ENCODE measurements at places on chromosomes 5 and 9.

- no peak for DNase-seq
Measured at GRCh38 chr5:111954516-111955395, 197.8 kb upstream of the NREP start.

GRCh38 chr9:69334317-69334716 is 9.3 kb downstream of the ENTREP1 start:
- DNase-seq: no peak

DNA sequence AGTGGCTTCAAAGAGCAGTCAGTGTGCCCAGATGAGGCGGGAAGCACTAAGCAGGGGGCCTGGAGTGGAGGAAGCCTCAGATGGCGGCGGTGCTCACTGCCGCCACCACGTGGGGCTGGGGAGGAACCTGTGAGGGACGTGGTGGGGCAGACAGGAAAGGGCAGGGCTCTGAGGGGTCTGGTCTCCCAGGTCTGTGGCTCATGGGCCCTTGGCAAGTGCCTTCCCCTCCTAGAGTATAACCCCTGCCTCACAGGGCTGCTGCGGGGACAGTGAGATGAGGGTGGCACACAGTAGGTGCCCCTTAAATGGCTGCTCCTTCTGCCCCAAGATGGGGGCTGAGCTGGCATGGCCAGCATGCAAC is 26.6 kb downstream of the NR5A1 start:
- DNase-seq: no peak

GRCh38 chr9:127943011-127943662 is 5.5 kb upstream of the DPM2 start:
- DNase-seq: no peak

DNA sequence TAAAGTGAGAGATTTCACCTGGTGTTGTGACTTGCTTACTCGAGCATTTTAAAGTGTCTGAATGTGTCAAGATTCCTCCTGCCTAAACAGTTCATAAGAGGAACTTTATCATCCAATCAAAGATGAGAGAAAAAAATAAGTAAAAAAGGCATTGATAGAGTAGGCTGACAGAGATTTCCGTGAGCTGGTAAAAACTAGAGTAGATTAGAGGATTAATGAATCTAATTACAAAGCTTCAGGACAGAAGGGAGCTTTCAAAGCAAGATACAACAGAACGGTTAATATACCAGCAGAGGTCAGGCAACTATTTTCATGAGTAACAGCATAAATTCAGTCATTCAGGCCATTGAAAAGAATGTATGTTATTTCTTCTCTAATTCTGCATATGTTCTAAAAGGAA is 91.5 kb downstream of the ADAMTS6 start:
- DNase-seq: no peak

DNA sequence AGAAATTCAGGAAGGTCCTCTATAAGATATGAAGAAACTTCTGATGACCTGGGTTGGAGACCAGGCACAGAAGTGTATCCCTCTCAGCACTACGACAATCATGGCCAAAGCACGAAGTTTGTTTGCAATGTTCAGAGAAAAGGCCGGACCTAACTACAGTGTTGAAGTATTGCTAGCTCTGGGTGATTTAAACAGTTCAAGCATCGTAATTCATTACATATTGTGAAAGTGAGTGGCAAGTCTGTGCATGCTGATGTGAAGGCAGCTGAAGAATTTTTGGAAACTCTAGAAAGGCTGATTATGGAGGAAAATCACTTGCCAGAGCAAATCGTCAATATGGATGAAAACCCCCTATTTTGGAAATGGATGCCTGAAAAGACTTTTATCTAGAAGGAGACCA is 67.2 kb upstream of the PANK3 start:
- DNase-seq: no peak

GRCh38 chr5:74206579-74207550 is 433.7 kb downstream of the ENC1 start:
- DNase-seq: no peak

- no peak for DNase-seq
Measured at GRCh38 chr9:93587284-93587650, 10.9 kb downstream of the PHF2 start.

- DNase-seq: no peak
Measured at GRCh38 chr5:142784401-142784955, 14.3 kb downstream of the ARHGAP26 start.

DNA sequence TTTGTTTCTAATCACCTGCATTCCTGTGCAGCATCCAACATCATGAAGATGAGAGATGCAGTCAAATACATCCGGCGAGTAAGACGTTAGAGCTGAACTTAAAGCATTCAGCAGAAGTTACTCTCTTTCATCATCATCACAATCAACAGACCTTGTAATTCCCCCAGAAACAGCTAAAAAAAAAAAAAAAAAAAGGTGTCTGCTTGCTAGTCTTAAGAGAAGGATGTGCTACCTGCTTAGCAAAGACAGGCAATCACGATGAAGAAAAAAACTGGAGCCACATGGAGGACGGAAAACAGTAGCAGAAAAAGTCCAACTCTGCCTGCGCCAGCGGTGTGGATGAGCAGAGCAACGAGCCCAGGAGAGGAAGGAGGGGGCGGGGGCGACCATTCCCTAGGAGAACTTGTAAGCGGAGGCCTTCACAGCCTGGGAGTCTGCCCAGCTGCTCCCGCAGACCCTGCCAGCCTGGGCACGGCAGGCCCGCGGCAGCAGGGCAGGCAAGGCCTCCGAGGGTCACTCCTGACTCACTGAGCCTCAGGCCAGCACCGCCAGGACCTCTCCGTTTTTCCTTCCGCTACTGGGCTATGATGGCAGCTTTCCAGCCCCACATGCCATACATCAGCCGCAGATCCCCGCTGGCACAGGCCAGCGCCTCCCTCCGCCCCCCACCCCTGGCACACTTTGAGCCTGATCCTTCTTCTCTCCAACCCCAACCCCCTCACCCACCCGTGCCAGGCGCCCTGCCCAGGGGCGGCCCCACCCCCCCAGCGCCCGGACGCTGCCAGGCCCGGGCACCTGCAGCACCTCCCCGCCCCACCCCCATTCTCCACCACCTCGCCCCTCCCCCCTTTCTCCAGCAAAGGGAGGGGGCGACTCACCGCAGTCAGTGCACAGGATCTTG is 1.4 kb downstream of the NRG2 start:
- DNase-seq: no peak

- DNase-seq: no peak
Measured at GRCh38 chr5:158389786-158390185, 530.8 kb upstream of the CLINT1 start.

GRCh38 chr5:73957397-73958001 is 331.5 kb downstream of the ARHGEF28 start:
- no peak for DNase-seq

- no peak for DNase-seq
Measured at GRCh38 chr9:93807166-93808074, 147.7 kb downstream of the BARX1 start.

- no peak for DNase-seq
Measured at GRCh38 chr9:70105147-70105546, 61.5 kb downstream of the MAMDC2 start.

DNA sequence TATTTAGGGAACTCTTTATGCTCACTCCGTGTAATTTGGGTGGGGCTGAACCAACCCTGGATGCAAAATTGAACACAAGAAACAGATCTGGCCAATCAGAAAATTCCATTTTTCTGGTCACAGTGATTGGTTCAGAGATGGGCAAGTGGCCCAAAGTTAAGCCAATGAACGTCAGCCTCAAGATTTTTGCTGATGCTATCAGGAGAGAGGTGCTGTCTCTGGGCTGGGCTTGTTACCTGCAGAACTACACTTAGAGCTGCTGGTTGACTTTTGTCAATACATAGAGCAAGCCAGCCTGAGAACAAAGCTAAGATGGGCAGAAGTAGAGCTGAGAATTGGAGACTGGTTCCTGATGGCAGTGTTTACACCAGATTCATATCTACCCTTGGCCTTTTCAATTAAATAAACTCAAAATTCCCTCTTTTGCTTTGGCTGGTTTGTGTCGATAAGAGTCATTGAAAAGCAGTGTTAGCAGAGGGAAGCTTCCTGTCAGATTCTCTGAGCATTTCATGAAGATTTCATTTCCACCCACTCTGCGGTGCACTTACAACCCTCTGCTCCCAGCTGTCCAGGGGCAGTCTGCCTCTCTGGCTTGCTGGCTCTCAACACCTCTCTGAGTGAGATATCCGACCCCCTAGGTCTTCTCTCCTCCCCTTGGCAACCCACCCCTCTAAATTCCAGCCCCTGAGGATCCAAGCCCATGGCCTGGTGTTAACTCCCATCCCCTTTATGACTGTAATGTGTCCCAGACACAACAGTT is 64.5 kb upstream of the PPARGC1B start:
- DNase-seq: no peak

DNA sequence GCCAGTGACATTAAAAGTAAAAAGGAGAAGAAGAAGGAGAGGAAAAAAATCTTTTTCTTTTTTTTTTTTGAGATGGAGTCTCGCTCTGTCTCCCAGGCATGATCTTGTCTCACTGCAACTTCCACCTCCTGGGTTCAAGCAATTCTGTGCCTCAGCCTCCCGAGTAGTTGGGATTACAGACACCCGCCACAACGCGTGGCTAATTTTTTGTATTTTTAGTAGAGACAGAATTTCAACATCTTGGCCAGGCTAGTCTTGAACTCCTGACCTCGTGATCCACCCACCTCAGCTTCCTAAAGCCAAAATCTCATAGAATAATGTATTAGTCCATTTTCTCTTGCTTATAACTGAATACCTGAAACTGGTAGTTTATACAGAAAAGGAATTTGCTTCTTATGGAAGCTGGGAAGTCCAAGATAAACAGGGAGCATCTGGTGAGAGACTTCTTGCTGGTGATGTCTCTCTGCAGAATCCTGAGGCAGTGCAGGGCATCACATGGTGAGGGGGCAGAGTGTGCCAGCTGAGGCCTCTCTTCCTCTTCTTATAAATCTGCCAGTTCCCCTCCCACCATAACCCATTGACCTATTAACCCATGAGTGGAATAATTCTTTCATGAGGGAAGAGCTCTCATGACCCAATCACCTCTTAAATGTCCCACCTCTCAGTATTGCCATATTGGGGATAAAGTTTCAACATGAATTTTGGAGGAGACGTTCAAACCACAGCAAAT is 466.3 kb downstream of the GADD45G start:
- DNase-seq: no peak

DNA sequence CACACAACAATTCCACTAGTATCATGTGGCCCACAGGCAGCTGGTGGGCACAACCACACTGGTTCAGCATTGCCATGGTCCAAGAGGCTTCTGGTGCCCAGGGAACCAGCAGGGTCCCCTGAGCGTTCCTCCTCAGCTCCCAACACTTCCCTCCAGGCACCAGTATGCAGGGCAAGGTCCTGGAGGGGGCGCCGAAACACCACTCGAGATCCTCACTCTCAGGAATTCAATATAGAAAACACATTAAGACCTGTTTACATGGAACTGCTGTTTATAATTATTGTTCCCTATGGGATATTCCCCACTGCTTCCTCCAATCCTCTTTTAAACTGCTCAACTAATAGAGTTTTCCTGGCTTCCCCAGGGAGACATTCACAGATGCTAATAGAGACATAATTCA is 91.9 kb upstream of the GABRP start:
- DNase-seq: no peak

GRCh38 chr5:39390945-39391344 is 26.6 kb upstream of the C9 start:
- DNase-seq: no peak

DNA sequence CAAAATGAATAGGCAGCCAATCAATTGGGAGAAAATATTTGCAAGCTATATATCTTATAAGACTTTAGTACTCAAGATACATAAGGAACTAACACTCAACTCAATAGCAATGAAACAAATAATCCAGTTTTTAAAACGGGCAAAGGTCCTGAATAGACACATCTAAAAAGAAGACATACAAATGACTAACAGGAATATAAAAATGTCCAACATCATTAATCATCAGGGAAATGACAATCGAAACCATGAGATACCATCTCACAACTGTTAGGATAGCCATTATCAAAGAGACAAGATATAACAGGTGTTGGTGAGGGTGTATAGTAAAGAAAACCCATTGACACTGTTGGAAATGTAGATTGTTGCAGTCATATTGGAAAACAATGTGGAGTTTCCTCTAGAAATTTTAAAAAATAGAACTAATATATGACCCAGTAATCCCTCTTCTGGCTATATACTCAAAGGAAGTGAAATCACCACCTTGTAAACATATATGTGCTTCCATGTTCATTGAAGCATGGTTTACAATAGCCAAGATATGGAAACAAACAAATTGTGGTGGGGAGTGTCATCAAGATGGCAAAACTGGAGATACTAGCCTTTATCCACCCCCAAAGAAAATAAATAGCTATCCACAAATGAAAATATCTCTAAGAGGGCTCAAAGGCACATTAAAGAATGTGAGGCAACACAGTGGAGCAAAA is 13.9 kb upstream of the BTNL3 start:
- DNase-seq: no peak

- DNase-seq: no peak
Measured at GRCh38 chr9:87869082-87869481, 13.6 kb upstream of the SPATA31E1 start.

GRCh38 chr5:156328161-156328560 is 1.2 kb downstream of the SGCD start:
- no peak for DNase-seq

DNA sequence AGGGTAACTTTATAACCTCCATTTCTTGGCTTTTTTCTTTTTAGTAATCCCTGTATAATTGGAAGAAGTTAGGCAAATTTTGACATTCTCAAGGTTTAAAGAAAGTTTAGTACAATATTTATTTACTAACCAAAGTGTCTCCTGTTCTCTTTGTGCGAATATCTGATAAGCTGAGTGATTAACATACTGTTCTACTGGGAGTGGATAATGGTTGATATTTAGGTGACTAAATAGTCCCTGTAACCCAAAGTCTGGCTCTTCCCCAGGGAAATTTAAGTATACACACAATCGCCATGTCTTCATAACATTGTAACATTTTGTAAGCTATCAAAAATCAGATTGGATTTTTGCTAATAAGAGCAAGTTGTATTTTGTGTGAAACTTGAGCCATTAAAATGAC is 40.0 kb downstream of the CCNH start:
- no peak for DNase-seq

Measured in stimulated activated CD4-positive, alpha-beta T cell treated with anti-CD3 and anti-CD28 coated beads, TNF-alpha, amount 100 ng/mL, for 1 hour (primary cell).